ENCODE measurements at places on chromosomes 6 and 20.

GRCh38 chr20:48180024-48180423 is 394.7 kb upstream of the SULF2 start:
- peak; percentile 34 for DNase-seq

GRCh38 chr6:137652961-137653705 is 158.9 kb upstream of the OLIG3 start:
- no peak for DNase-seq

- DNase-seq = no peak
These were observed 27.4 kb downstream of the TRAM2 start for GRCh38 chr6:52549428-52549827.

DNA sequence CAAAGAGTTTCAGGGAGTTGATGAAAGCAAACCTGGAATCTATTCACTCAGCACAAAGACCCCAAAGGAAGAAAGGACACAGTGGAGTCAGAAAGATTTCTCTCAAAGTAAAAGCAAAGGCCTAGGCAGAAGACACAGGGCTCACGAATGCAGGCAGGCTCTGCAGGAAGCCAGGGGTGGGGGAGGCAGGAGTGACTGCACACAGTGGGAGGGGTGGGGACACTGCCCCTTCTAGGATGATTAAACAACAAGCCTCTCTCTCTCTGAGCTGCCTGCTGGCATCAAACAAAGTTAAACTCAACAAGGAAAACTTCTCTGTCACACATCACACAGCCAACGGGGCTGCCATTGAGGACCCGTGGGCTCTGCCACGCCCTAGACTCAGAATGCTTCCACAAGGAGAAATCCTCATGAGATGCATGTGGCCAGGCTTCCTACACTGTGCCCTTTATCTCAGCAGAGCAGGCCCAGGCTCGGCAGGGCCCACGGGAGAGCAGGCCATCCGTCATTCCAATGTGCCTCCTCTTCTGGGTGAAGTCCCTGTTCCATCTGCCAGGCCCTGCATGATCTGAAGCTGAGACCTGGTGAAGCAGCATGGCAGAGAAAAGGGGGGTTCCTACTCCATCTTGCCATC is 70.1 kb downstream of the RAMACL start:
- no peak for DNase-seq

DNA sequence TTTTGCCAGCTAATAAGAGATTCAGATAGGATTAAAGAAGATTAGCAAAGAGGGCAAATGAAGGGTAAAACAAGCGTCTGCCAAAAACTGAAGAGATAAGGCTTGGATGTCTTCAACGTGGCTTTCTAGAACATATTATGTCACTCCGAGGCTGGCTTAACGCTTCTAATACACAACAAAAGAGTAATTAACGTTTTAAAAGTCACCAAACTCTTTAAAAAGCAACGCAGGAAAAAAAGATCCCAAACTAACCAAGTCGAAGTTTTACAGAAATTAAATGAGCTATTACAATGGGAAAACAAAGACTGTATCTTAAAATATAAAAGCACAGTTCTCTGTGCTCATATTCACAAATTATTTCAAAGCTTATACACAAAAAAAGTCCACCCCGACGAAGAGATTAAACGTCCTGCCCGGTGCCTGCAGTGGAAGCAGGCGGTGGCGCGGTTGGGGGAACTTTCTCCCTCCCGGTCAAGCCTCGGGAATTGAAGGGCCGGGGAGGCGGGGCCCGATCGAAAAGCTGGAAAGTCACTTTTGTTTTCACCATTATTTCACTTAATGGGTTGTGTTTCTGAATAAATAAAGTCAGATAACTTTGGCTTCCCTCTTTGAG is 1.2 kb downstream of the MAK start:
- no peak for DNase-seq

DNA sequence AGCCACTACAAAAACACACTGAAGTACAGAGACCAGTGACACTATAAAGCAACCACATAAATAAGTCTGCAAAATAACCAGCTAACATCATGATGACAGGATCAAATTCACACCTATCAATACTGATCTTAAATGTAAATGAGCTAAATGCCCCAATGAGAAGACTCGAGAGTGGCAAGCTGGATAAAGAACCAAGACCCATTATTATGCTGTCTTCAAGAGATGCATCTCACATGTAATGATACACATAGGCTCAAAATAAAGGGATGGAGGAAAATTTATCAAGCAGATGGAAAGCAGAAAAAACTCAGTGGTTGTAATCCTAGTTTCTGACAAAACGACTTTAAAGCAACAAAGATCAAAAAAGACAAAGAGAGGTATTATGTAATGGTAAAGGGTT is 138.1 kb upstream of the PLN start:
- no peak for DNase-seq

GRCh38 chr20:22918286-22918983 is 116.7 kb upstream of the SSTR4 start:
- no peak for DNase-seq

- no peak for DNase-seq
These were observed 67.1 kb downstream of the TFAP2A start for GRCh38 chr6:10347561-10348327.

DNA sequence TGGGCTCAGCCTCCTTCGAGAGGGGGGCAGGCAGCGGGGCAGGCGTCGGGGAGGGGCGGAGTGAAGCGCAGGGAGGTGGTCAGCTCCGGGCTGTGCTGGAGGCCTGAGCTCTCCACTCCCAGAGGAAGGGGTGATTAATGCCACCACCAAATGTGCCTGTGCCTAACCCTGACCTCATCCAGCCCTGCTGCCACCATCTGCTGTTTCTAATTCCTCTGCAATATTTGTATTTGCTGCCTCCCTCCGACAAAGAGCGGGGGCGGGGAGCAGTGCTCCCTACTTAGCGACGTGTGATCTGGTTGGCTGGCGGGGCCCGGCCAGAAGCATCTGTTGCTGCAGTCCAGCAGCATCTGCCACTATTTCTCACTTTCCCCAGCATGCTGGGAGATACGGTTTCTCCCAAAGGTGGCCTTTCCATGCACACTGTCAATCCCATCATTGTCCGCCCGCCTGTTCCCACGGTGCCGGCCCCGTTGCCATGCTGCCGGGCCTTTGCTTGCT is 47.0 kb downstream of the DLL1 start:
- no peak for DNase-seq

- DNase-seq = no peak
These were observed 881.5 kb upstream of the SLC35B3 start for GRCh38 chr6:9316831-9317230.

DNA sequence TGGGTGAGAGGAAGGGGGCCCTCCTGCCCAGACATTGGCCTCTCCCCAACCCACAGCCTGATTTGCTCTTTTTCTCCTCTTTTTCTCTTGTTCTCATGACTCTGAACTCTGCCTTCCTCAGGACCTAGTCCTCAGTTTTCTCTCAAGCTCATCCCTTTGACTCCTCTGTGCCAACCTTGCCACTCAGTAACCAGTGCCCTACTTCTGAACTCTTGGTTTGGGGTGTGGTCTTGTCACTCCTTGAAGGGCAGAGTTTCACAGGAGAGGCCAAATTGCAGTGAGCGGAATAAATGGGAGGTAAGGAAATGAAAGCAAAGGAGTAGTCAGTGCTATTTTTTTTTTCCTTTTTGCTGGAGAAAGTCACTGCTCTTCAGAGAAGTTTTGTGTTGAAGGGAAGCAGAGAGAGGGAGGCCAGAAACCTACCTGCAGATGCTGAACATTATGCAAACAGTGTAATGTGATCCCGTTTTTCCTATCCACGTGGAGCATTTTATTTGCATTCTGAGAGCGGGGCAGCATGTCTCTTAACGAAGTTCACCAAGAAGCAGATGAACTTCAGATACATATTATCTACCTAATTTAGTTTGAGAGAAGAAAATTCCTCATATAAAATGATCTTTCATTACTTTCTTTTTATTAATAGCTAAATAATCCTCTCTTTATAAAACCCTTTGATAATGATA is 26.9 kb downstream of the CFAP61 start:
- no peak for DNase-seq

DNA sequence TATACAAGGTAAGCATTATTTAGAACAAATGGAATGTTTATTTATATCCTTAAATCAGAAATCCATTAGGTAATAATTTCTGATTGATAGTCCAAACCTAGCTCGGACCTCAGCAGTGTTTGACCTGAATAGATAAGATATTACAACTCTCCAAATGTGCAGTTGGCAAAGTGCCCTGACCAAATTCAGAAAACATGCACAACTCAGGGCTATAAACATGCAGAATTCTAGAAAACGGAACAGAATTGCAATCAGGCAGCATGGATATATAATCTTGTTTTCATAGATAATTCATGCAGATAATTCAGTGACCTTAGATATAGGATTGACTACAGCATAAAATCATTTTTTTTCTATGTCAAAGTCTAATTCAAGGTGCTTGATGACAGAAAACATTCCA is 626.6 kb upstream of the CITED2 start:
- DNase-seq = no peak

- no peak for DNase-seq
These were observed 15.7 kb upstream of the FAM83C start for GRCh38 chr20:35307666-35308653.

GRCh38 chr6:36364669-36365479 is 22.6 kb downstream of the ETV7 start:
- DNase-seq = no peak

- no peak for DNase-seq
These were observed 58.0 kb upstream of the MYL9 start for GRCh38 chr20:36483209-36483918.

GRCh38 chr6:130671119-130671518 is 156.1 kb upstream of the SMLR1 start:
- DNase-seq = no peak

DNA sequence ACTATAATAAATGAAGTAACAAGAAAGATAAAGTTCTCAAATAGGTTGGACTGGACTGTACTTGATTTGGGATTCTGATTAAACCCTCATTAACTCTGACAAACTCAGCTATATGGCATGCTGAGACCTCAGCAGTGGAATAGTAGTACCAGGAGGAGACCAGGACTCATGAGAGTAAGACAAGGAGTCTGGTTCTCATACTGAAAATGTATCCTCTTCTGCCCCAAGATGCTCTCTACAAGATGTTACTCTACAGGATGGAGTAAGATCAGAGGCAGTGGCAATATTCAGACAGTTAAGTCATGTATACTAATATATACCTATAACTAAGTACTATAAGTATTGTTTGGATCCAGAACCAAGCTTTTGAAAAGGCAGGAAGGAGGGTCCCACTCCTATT is 31.9 kb upstream of the SYNCRIP start:
- no peak for DNase-seq
